ENCODE measurements at places on chromosomes 4 and X.

GRCh38 chrX:87578978-87579377 is 61.4 kb downstream of the KLHL4 start:
- DNase-seq, result no peak

- DNase-seq, result no peak
Observed at GRCh38 chr4:105230287-105230686, 83.6 kb downstream of the TET2 start.

DNA sequence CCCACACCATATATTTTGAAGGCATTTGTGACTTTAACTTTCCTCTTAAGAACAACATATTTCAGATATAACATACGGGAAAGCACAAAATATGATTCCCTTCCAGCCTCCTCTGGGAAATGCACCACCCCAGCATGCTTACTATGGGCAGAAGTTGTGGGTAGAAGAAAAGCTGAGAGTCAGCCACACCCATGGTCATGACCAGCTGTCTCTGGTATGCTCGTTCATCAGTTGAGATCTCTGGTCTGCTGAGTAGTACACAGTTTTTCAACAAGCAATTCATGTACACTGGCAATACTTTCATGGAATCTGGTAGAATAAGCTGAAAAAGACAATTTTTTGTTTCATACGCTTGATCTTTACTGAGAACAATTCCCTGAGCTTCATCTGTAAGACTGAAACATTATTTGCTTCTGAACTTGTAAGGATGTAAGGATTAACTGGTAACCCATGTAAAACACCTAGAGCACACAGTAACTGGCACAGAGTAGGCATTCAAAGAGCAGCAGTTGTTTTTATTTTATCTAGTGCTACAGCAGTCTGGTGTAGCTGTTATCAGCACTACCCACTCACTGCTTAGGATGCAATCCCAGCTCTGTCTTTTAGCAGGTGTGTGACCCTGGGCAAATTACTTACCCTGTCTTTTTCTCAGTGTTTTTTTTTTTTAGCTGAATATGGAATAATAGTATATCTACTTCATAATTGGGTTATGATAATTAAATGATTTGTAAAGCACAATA is 47.6 kb downstream of the METTL14 start:
- DNase-seq, result no peak

- no peak for DNase-seq
Observed at GRCh38 chr4:91114386-91114785, 987.2 kb downstream of the CCSER1 start.

- no peak for DNase-seq
Observed at GRCh38 chrX:21926527-21927278, 13.8 kb upstream of the SMS start.

DNA sequence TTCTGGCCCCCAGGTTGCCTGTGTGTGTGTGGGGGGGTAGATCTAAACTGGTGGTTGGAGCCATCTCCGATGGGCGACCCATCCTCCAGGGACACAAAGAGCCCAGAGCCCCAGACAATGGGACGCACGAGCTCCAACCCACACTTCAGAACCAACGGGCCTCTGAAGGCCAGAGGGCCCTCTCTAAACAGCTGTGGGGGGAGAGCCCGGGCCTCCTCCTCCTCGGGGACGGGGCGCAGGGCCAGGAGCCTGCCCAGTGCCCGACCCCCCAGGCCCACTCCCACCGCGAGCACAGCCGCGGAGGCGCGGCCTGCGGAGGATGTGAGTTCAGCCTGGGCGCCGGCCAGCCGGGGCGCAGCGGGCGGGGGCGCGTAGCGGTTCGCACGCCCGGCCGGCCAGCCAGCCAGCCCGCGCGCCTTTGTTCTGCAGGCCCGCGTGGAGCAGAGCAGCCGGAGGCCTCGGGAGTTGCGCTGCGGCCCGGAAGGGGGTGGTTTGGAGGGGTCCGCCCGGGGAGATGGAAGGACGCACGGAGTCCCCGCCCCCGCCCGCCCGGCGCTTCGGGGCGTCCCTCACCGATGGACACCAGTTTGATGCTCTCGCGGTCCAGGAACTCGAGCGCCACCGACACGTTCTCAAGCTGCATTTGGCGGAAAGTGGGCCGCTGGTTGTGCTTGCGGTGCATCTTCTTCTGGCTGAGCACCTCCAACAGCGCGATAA is 4.0 kb downstream of the FLNA start:
- no peak for DNase-seq

- no peak for DNase-seq
Observed at GRCh38 chrX:5748586-5749150, 480.0 kb downstream of the NLGN4X start.

- DNase-seq, result peak; percentile 90
Observed at GRCh38 chr4:77075869-77076799, at the start of gene CCNI. Gene CCNI, minus strand, starts transcription at chr4:77075989. Its CDS starts 9,627 bp downstream, at chr4:77066362.

- no peak for DNase-seq
Observed at GRCh38 chr4:69066945-69067344, 29.3 kb upstream of the UGT2B7 start.

Data from NCI-H345 (cell line).